ENCODE measurements at places on chromosomes 5 and 9. TPM values are rescaled to one million over a fixed set of nuclear protein-coding genes. Genes with fewer than 3 reads are reported as not detected.

Gene ATG10
- 12.1 TPM for total RNA-seq

Gene C9orf43
- 0.47 TPM for total RNA-seq

Gene PCDHB3
- total RNA-seq: 36.9 TPM

Gene WDR31
- total RNA-seq: 1.3 TPM

Gene DMGDH
- total RNA-seq: 1.7 TPM

Gene TAF1L
- not detected for total RNA-seq

Gene MRPL41
- 48.9 TPM for total RNA-seq

Gene CD74
- 3.1 TPM for total RNA-seq

Gene ENTREP1
- total RNA-seq: 1.0 TPM

DNA sequence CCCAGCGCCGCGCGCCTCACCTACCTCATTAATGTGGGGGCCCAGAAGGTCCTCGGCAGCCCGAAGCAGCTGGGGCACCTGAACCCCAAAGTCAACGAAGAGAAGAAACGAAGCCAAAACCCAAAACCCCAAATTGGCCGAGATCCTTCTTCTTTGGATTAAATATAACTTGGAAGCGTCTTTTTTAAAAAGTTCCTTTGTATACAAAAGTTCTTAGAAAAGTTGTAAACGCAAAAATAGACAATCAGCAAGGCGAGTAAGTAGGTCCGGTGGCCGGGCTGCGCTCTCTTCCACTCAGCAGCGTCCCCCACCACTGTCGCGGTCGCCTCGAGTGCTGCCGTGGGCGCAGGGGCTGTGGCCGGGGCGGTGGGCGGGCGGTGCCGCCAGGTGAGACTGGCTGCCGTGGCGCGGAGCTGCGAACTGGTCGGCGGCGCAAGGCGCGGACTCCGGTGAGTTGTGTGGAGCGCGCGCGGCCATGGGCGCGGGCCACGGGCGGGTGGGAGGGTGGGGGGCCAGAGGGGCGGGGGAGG lies 360 bp downstream of the KLF4 start:
- H3K4me1 ChIP-seq: peaks cover 5% of the 10 kb centered on the region
- H3K27me3 ChIP-seq: peaks cover 24% of the 10 kb centered on the region
- no peaks in the 10 kb centered on the region for H3K36me3 ChIP-seq
- peak overlapping the region; percentile 86 for H3K4me3 ChIP-seq

DNA sequence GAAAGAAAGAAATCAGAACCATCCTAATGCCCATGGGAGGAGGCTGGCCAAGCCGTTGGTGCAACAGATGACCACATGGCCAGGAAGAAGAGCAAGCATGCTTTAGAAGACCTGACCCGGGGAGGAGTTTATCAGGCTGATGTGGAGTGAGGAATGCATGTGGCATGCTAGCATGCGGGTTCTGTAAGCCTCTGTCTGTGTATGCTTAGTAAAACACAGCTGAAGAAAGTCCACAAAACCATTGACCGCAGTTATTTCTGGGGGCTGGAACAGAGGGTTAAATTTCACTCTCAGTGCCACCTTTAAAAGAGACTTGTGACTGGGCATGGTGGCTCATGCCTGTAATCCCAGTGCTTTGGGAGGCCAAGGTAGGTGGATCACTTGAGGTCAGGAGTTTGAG lies 19.1 kb downstream of the GFI1B start:
- no peak for DNase-seq
- H3K4me3 ChIP-seq: no peak overlapping the region
- H3K27ac ChIP-seq: no peak overlapping the region
- H3K27me3 ChIP-seq: peaks cover 9% of the 10 kb centered on the region
- no peaks in the 10 kb centered on the region for H3K4me1 ChIP-seq

GRCh38 chr9:8917956-8918739 lies 1118.6 kb upstream of the DMAC1 start:
- H3K36me3 ChIP-seq: no peaks in the 10 kb centered on the region
- no peak overlapping the region for H3K27ac ChIP-seq
- no peaks in the 10 kb centered on the region for H3K4me1 ChIP-seq
- H3K27me3 ChIP-seq: peaks cover 3% of the 10 kb centered on the region

GRCh38 chr5:179405054-179405416 lies 59.8 kb upstream of the ADAMTS2 start:
- peaks cover 4% of the 10 kb centered on the region for H3K4me1 ChIP-seq
- peaks cover 5% of the 10 kb centered on the region for H3K27me3 ChIP-seq
- H3K27ac ChIP-seq: no peak overlapping the region
- no peak overlapping the region for H3K4me3 ChIP-seq
- DNase-seq: no peak
- peaks cover 23% of the 10 kb centered on the region for H3K36me3 ChIP-seq

DNA sequence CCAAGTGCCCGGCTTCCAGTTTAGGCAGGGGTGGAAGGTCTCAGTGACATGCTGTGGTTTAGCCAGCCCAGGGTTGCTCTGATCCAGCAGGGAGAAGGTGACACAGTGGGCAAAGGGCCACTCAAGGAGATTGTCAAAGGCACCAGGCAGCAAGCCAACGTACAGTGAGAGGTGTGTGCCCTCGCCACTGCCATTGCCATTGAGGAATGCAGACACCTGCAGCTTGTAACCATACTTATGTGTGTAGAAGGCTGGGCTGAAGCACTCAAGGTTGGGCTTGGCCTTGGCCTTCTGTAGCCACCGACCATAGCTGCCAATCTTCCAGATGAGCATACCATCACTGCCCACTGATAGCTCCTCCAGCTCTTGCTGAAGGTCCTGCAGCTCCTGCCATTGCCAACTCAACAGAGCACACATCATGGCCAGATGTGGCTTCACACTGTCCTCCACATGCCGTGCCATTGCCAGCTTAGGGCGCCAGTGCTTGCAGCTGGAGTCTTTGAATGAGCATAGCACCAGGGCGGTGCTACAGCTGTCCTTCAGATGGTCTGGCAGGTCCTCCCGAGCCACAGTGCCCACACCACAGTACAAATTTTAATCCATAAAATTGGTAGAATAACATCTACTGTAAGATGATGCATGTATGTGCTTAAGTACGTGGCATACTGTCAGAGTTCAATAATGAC lies 59.7 kb upstream of the HMHB1 start:
- H3K27ac ChIP-seq: no peak overlapping the region
- no peak overlapping the region for H3K4me3 ChIP-seq
- no peak for DNase-seq

- H3K36me3 ChIP-seq: no peaks in the 10 kb centered on the region
- H3K4me1 ChIP-seq: no peaks in the 10 kb centered on the region
- no peak for DNase-seq
Measured at GRCh38 chr9:111450124-111450523, 34.1 kb downstream of the ECPAS start.

DNA sequence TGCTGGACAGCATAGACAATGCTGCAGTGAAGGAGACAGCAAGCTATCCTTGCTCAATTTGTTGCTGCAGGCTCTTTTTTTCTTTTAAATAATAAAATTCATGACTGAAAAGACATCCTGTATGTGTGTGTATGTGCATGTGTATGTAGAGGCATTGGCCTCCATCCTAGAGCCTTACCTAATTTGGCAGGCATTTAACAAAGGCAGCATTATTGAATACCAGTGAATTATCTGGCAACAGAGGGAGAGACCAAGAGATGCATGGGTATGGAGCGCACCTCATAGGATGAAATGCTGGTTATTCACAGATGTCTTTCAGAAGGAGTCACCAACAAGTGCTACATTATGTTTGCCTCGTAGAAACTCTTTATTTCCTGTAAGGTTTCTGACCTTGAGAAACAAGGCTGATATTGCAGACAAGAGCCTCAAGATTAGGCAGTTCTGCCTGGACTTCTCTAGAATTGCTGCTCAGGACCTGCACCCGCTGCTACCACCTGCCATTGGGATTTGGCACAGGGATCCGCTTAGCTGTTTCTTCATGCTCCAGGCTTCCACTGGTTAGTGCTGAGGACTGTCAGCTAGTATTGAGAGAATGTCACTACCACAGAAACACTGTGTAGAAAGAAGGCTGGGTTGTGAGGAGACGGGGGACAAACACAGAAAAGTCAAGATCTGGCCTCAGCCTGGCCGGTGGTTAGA lies 247.7 kb upstream of the RFX3 start:
- H3K4me3 ChIP-seq: no peak overlapping the region
- DNase-seq: no peak
- H3K36me3 ChIP-seq: no peaks in the 10 kb centered on the region
- peaks cover 2% of the 10 kb centered on the region for H3K27me3 ChIP-seq
- no peaks in the 10 kb centered on the region for H3K4me1 ChIP-seq

DNA sequence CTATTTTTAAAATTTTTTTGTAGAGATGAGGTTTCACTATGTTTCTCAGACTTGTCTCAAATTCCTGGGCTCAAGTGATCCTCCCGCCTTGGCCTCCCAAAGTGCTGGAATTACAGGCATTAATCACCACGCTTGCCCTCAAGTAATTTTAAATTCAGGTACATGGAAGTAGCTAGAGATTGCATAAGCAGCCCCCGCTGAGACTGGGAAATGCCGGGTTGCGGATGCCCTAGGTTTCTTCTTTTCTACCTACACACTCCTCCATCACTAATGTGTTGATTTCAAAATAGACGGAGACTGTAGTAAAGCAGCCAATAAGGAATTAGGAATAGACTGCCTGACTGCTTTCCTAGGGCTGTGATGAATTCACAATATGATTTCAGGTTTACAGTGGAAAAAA lies 202.4 kb downstream of the FANCC start:
- no peak overlapping the region for H3K4me3 ChIP-seq
- H3K36me3 ChIP-seq: no peaks in the 10 kb centered on the region
- no peak overlapping the region for H3K27ac ChIP-seq
- H3K4me1 ChIP-seq: peaks cover 10% of the 10 kb centered on the region

DNA sequence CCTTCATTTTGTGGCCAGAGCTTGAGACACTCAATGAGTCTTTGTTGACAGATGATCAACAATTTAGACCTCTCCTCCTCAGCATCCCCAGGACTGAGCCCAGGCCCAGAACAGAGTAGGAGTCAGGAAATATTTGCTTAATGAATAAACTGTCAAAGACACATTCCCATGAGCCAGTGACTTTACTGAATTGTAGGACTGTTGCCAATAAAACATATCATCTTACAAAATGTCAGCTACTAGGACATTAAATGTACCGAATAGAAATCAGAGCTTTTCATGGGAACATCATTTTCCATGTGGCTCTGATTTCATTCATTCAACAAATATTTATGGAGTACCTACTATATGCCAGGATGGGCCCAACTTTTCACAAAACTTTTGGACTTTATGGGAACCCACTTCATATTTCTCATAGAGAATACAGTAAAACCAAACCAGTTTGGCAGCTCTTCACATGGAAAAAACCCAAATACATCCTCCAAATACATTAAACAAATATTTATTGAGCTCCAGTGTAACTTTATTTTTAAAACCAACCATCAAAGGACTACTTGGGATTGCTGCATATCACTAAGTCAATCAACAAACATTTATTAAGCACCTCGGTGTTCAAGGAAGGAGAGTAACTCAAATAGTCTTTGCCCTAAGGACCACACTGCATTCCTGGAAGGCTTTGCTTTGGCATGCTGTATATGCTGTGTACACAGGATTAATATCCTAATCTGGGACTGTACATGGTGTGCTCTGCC lies 11.4 kb downstream of the VDAC1 start:
- H3K4me3 ChIP-seq: peak overlapping the region; percentile 36
- no peaks in the 10 kb centered on the region for H3K36me3 ChIP-seq
- no peak for DNase-seq
- H3K27me3 ChIP-seq: peaks cover 2% of the 10 kb centered on the region
- H3K4me1 ChIP-seq: peaks cover 47% of the 10 kb centered on the region

GRCh38 chr9:5633243-5633642 lies 4.3 kb downstream of the RIC1 start:
- H3K36me3 ChIP-seq: peaks cover 6% of the 10 kb centered on the region
- DNase-seq: no peak
- H3K4me3 ChIP-seq: no peak overlapping the region
- H3K27me3 ChIP-seq: no peaks in the 10 kb centered on the region
- no peaks in the 10 kb centered on the region for H3K4me1 ChIP-seq

DNA sequence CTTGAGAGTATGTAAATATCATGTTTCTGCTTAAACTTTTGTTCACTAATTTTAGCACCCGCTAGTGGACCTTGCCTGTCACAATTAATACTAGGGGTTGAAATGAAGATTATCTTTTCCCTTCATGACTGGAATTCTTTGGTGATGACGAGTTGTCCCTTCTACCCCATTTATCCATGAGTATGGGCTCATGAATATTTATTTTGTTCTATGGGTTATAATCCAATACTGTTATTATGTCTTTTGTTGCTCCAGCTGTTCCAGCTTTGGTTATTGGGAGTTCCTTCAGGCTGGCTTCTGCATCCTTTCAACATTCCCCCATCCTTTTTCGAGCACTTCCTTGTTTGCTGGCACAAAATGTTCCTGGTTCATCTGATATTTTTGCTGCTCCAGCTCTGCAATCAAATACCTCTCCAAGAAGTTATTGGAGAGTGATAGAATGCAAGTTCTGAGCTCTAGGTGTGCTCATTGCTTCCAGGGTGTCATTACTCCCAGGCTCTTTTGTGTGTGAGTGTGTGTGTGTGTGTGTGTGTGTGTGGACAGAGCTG lies 19.7 kb upstream of the ARHGEF28 start:
- H3K27ac ChIP-seq: no peak overlapping the region
- no peak for DNase-seq
- no peaks in the 10 kb centered on the region for H3K4me1 ChIP-seq
- no peak overlapping the region for H3K4me3 ChIP-seq

DNA sequence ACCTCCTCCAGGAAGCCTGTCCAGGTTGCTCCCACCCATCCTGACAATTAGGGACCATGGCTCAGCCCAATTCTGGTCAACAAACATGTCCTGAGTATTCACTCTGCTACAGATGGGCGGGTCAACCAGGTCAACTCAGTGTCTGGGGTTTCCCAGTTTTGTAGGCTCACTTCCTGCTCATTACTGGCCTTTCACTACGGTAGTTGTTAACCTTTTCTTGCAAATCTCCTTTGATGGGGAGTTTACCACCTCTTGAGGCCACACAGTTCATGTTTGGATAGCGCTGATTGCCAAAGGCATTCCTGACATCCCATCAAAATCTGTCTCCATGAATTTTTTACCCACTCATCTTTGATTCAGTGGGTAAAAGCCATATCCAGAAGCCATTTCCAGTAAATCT lies 13.8 kb downstream of the TMEM8B start:
- no peak overlapping the region for H3K27ac ChIP-seq
- DNase-seq: no peak
- peaks cover 8% of the 10 kb centered on the region for H3K27me3 ChIP-seq
- peaks cover 15% of the 10 kb centered on the region for H3K4me1 ChIP-seq
- H3K4me3 ChIP-seq: no peak overlapping the region

GRCh38 chr5:79736528-79737514 lies 47.2 kb downstream of the CMYA5 start:
- no peaks in the 10 kb centered on the region for H3K27me3 ChIP-seq
- no peaks in the 10 kb centered on the region for H3K4me1 ChIP-seq
- H3K27ac ChIP-seq: no peak overlapping the region
- H3K36me3 ChIP-seq: peaks cover 6% of the 10 kb centered on the region

DNA sequence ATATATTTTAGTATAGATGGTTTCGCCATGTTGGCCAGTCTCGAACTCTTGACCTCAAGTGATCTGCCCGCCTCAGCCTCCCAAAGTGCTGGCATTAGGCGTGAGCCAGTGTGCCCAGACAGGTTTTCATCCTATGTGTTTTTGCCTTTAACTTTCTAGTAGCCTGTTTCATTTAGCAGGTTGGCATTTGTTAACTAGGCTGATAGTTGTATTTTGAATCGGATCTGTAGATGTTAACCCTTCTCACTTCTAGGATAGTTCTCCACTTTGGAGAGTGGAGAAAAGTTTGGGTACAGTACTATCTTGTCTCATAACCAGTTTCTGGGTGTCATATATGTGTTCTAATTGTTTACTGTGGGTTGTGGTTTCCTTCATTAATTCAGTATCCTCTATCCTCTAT lies 7.3 kb upstream of the FGF18 start:
- H3K4me1 ChIP-seq: no peaks in the 10 kb centered on the region
- no peaks in the 10 kb centered on the region for H3K36me3 ChIP-seq
- no peak overlapping the region for H3K27ac ChIP-seq
- H3K27me3 ChIP-seq: no peaks in the 10 kb centered on the region
- DNase-seq: no peak

GRCh38 chr9:110880189-110880588 lies 158.1 kb downstream of the LPAR1 start:
- no peak overlapping the region for H3K27ac ChIP-seq
- no peak overlapping the region for H3K4me3 ChIP-seq
- DNase-seq: no peak
